ENCODE measurements at places on chromosomes 11 and 22.

DNA sequence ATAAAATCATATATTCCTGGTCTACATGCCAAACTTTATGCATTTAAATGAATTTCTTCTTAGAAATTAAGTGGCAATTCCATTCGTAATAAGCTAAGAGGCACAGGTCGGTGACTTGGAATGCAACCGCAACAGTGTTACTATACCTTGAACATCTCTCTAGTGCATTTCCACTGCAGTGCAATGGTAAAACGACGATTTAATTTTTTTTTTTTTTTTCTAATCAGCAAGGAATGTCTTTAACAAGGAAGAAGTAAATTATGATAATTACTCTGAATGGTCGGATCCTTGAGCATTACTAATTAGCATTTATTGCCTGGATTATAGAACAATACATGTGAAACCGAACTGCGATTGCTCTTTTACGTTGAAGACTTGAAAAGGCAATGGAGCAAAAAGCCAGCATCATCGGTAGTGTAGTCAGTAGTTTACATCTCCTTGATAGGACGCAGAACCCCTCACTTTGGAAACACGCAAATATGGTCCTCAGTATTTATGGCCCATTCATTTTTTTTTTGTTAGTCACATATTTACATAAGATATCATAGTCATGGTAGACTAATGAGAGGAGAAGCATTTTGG is 20.2 kb downstream of the BLID start:
- DNase-seq = no peak

GRCh38 chr11:12409621-12410005 is 32.2 kb downstream of the PARVA start:
- DNase-seq = no peak

GRCh38 chr11:33017965-33018364 is 2.3 kb downstream of the DEPDC7 start:
- no peak for DNase-seq

DNA sequence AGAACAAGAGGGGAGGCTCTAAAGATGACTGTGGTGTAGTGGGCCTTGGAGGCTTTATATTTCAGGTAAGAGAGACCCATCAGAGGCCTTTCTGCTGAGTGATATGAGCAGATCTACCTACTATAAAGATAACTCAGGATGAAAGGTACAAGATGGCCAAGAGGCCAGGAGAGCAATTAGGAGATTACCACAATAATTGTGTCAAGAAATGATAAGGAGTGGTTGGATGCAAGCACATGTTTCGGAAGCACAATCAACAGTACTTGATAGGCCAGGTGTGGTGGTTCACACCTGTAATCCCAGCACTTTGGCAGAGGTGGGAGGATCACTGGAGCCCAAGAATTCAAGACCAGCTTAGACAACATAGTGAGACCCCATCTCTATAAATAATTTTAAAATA is 43.8 kb downstream of the SIK3 start:
- DNase-seq = no peak

DNA sequence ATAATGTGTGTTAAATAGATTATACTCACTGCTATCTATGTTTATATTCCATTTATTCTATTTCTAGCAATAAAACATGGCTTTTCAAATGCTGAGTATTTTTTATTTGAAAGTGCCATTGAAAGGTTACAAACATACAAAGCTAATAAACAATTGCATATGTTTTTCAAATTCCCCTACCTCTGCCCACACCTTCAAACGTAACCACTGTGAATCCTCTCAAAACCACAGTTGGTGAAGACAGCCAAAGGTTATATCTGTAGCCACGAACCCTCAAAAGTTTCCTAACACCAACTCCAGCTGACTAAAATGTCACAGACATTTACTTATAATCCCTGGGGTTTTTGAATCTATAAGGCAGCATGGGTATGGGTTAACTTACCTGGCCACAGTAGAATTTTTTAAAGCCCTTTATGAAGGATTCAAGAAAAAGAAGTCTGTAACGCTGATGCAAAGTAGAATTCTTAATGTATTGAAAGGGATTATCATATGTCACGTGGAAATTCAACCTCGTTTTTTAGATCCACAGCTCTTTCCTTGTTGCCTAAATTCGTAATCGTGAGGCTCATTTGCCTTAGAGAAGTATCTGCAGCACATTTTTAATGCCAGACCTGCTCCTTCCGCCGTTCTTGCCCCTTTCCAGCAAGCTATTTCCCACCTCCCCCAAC is 122.5 kb upstream of the ZC3H12C start:
- no peak for DNase-seq

- DNase-seq = peak; percentile 34
These were observed 71.7 kb upstream of the EIF3M start for GRCh38 chr11:32511926-32512325.

All from NB4 (cell line).